Stimulated activated CD8-positive, alpha-beta memory T cell treated with anti-CD3 and anti-CD28 coated beads, Interleukin-7, amount 100 ng/mL, for 1 hour (primary cell): ENCODE measurements at places on chromosomes 2 and 18.

- no peak for DNase-seq
Observed at GRCh38 chr2:201432621-201433393, 18.5 kb downstream of the TRAK2 start.

- no peak for DNase-seq
Observed at GRCh38 chr2:115603285-115603684, 1160.8 kb downstream of the DPP10 start.

DNA sequence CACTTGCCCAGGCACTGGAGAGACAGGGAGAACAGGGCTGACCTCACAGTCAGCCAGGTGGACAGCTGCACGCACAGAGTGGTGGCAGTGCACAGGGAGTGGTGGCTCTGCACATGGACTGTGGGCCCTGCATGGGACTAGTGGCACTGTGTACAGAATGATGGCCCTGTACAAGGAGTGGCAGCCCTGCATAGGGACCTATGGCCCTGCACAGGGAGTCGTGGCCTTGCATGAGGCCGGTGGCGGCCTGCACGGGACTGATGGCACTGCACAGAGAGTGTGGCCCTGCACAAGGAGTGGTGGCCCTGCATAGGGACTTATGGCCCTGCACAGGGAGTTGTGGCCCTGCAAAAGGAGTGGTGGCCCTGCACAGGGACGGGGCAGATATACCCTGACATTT lies 19.1 kb upstream of the STEAP3 start:
- DNase-seq: no peak

DNA sequence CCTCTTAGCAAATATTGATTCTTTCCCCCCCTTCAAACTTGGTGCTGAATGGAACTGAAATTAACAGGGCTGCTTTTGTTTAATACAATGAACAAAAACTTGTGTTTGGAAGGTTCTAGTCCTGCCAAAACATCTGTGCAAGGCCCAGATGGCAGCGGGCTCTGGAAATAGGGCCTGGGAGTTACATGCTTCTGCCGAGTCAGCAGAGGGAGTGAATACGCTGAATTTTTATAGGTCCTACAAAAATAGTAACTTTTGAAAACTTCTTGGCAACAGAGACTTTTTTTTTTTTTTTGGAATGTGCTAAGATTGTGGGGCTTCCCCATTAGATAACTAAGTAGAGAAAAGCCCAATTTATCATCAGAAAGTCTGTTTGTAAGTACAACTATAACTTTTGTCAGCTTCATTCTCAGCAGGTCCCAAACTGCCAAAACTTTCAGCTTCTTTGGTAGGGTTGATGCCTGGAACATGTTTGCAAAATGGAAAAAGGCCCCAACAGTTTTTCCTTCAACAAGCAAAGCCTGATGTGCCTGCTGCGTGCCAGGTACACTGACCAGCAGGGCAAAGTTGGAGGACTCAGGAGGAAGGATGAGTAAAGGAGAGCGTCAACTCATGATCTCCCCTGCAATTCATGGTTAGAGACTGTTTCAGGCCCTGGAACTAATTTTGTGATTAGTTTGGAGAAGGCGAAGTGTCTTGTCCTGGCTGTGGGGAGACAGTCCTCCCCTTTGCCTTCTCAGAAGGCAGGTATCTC lies 45.1 kb upstream of the HDAC4 start:
- no peak for DNase-seq

GRCh38 chr2:118049816-118050140 lies 35.9 kb upstream of the CCDC93 start:
- no peak for DNase-seq
